ENCODE measurements at places on chromosomes 5 and 9.

- DNase-seq: no peak
Measured at GRCh38 chr9:73137914-73138313, 13.8 kb upstream of the ANXA1 start.

GRCh38 chr5:94407023-94407422 is 211.4 kb downstream of the KIAA0825 start:
- DNase-seq: no peak

DNA sequence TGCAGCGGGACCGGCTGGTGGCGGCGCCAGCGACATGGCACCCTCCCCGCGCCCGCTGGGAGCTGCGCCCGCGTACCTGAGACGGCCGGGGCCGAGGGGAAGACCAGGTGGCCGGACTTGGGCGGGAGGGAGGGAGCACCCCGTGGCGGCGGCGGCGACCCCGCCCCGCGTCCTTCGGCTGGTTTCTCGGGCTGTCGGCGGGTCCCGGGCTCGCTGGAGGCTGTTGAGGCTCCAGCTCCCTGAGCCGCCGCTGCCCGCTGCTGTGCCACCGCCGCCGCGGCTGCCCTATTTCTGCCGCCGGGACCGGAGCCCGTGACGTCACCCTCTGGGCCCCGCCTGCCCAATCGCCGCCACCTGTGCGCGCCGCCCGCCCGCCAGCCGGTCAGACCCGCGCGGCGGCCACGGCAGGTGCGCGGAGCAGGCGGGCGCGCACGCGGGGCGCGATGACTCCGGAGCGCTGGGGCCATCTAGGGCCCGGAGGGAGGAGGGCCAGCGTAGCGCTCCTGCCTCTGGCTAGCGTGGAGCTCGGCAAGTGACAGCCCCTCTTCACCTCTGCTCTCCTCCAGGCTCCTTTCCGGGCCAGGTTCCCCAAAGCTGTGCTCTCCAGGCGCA is at the start of gene FSTL4:
Gene FSTL4 (minus strand): TSS at position 293 of the 612 bp plus-strand sequence.
- peak; percentile 80 for DNase-seq

DNA sequence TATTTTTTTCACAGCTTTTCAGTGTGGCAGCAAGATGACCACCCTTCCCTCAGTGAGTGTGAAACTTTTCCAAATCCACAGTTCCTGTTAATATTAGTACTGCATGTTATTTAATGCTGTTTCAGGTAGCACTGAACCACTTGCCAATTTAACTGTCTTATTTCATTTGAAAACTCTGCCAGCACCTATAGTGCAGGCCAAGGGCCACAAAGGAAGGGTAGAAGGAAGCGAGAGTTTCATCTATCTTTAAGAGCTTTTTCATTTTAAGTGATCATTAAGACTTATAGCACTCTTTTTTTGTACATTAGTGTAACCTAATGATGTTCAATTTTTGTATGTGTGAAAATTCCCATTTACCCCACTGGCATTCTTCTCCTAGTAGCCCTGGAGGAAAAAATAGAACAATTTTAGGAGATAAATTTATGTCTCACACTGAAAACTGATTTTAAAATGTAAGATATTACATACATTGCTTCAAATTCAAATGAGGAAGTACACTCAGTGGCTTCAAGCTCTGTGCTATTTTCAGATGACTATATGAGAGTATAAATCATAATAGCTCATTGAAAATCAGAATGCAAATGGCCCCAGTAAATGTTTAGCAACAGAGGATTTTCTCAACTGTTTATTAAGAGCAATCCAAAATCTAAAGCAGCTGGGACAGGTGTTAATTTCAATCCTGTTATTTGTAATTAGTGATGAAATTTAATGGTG is 820.5 kb downstream of the PTPRD start:
- no peak for DNase-seq

DNA sequence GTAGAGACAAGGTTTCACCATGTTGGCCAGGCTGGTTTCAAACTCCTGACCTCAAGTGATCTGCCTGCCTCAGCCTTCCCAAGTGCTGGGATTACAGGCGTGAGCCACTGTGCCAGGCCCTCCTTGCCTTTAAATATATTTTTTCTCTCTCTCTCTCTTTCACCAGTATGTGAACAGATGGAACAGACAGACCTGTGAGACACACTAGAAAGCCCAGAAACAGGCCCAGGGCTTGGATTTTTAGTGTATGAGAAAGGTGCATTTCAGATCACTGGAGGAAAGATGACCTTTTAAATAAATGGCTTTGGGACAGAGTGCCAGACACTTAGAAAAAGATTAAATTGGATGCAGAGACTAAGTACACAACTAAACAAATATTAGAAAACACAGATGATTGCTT is 3.1 kb downstream of the RASGEF1C start:
- no peak for DNase-seq

- DNase-seq: no peak
Measured at GRCh38 chr5:132483661-132484390, 6.7 kb downstream of the IRF1 start.

DNA sequence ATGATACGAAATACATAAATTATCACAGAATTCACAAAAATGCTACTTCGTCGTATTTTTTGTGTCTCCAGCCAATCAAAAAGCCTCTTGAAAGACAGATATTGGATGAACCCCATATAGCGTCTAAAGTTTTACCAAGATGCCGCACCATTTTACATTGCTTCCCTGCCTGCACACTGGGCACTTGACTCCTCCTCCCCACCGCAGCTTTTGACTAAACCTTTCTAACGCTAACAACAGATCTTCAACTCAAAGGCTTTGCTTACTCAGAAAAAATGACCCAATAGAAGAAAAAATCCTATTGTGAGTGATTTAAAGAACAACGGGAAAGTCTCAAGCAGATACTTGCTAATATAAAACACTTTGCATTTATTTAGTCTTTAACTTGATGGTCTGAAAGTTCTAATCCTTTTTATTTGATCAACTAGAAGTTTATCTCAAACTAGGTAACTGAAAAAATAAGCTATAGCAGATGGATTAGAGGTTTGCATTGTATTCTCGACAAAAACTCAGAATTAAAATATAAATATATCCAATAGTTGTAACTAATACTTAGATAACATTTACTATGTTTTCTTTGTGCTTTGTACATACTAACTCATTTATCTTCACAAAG is 609.1 kb upstream of the DMAC1 start:
- no peak for DNase-seq

GRCh38 chr9:36862206-36863145 is 171.6 kb downstream of the PAX5 start:
- DNase-seq: peak; percentile 22

DNA sequence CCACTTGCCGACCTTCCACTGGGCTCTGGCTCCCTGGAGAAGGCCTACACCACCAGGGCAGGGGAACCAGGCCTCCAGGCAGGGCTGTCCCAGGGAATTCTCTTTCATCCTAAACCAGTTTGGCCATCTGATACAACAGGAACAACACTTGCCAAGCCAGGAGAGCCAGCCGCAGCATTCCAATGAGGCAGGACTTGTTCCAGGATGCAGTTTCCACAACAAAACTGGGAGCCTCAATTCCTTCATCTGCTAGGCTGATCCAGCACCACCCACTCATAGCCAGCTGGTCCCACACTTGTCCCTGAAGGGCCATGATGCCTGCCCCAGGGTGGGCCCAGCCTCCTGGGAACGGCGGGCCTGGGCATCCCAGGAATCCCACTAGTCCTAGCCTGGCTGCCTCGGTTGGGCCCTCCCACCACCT is 26.0 kb downstream of the BICD2 start:
- no peak for DNase-seq

DNA sequence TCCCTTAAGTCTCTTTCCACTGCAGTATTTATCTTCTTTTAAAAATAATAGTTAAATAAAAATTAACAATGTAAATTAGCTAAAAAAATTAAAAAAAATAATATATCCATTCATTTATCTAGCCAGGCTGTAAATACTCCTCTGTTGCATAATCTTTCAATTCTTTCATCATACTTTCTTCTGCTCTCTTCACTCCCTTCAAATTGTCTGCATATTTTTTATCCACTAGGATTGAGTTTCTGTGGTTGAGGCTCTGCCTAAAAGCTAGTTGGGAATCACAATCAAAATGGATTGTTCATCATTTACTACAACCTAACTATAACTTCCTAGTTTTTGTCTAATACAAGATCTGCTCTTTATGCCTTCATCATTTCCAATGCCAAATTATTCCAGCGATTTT is 182.2 kb downstream of the PDE4D start:
- DNase-seq: no peak

DNA sequence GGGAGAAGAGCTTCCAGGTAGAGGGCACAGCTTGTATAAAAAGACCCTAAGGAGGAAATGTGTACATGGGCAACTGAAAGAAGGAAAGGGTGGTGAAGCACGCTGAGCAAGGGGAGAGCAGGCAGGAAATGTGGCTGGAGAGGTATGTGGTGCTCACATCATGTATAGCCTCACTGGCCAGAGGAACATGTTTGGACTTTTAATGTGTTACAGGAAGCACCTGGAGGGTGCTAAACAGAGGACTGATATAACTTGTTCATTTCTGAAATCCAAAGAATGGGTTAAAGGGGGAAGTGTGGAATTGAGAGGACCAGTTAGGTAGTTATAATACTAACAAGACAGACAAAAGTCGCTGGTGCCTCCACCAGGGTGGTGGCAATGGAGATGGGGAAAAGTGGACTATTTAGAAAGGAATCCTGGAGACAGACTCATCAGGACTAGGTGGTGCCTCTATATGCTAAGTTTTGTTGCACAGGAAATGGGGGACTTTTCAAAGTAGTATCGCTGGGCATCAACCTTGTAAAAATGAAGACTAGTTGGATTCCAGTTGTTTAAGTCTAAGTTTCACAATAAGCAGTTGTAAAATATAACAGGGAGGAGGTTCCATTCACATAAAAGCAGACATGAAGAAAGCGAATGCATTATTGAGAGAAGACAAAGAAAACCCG is 63.1 kb upstream of the CD180 start:
- no peak for DNase-seq

- DNase-seq: peak; percentile 81
Measured at GRCh38 chr9:129610473-129611306, 10.2 kb downstream of the C9orf50 start.

DNA sequence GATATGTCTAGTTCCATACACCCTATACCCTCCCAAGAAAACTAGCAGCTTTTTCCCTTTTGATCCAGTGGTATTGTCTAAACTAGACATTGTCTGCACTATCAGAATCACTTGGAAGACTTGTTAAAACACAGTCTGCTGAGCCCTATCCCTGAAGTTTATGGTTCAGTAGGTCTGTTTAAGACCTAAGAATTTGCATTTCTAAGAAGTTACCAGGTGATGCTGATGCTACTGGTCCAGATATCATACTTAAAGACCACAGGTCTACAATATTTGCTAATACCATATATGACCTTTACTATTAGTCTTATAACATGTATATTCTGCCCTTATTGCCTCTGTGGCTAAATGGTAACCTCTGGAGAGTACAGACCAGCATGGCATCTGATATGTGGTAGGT is 23.3 kb downstream of the SKIC3 start:
- DNase-seq: no peak

- DNase-seq: no peak
Measured at GRCh38 chr5:69491027-69491426, 1.6 kb upstream of the OCLN start.

GRCh38 chr9:10566848-10567247 is 46.0 kb downstream of the PTPRD start:
- no peak for DNase-seq

DNA sequence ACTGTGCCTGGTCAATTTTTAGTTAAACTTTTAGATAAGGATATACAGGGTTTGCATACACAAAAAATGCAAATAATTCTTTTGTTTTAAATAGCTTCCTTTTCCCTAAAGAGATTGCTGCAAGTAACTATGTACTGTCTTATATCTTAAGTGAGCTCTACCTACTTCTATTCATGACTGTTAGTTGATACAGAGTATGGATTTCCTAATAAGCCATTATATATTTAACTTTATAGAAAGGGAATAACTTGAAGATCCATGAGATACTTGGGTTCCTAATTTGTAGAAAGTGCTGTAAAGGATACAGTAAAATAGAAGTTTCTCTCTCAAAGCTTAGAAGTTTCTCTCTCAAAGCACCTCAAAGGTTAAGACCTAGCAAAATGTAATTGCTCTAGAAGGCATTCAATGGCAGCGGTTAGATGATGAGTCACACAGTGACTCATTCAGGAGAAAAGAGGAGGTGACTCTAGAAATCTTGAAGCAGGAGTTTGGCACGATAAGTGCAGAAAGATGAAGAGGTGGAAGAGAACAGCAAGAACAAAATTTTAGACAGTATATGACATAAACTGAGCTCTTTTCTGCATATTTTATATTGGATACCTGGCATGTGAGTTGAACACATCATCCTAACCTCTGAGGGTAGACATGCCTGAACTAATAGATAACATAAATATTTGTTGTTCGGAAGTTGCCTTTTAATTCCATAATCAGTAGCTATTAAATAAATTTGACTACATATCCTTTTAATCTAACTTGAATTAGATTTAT is 5.5 kb upstream of the DNAJC21 start:
- peak; percentile 46 for DNase-seq

GRCh38 chr9:13614060-13614459 is 334.6 kb upstream of the MPDZ start:
- DNase-seq: no peak

DNA sequence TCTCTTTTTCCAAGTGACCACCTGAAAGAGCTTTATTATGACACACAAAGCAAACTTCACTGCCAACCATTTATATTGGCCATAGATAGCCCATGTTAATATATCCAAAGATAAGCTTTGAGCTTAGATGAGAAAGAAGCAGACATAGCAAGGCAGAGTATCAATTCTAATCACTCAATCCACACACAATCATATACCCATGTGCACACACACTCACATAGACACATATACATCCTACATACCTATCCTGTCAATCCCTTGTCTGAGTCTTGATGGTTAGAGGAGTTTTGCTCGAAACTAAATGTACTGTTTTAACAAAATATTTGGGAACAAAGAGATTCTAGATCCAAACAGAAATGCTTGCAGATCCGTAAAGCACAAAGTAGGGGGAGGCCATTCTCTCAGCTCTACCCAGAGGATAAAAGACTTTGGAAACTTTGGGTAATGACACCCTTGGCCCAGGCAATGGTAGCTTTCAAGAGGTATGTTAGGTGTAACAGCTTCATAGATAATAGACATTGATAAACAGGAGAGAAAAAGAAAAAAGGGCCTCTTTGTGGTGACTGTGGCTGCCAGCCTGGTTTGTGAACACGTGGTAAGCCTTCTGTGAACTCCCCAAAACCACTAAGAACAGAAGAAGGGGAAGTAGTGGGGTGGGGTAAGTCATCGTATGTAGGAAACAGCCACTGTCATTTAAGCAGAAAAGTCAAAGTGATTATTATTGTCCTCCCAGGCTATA is 121.6 kb downstream of the TLR4 start:
- peak; percentile 5 for DNase-seq

Measured in SW480 (cell line).